ENCODE measurements at places on chromosomes 6 and 20.

- no peak for DNase-seq
Observed at GRCh38 chr6:13383328-13384163, 55.2 kb upstream of the TBC1D7 start.

- DNase-seq: no peak
Observed at GRCh38 chr6:7640607-7641577, 50.9 kb downstream of the SNRNP48 start.

DNA sequence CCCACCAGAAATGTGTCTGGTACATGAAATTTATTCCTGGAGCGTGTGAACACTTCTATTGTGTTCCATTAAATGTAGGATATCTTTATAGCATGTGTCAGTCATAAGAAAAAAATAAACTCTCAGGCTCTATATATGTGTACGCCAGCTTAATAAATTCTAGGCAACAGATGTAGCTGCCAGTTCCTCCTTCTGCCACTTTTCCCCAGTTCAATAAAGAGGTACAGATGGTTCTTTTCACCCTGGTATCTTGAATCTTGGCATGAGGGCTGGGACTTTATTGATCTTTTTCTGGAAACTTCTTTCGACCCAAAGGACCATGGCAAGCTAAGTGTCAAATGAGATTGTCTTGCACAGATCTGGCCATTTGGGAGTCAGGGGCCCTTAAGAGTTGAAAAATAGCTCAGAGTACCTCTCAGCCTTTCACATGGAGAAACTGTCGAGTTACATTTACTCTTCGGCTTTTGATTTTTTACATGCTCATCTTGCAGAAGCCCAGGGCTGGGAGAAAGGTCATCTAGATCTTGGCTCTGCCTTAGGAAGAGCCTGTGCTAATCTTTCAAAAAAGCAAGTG, 240.9 kb downstream of the DOK5 start:
- no peak for DNase-seq

GRCh38 chr6:37077905-37078296, 72.4 kb downstream of the FGD2 start:
- DNase-seq: peak; percentile 94

GRCh38 chr6:84448331-84448730, 220.9 kb upstream of the CEP162 start:
- DNase-seq: no peak

DNA sequence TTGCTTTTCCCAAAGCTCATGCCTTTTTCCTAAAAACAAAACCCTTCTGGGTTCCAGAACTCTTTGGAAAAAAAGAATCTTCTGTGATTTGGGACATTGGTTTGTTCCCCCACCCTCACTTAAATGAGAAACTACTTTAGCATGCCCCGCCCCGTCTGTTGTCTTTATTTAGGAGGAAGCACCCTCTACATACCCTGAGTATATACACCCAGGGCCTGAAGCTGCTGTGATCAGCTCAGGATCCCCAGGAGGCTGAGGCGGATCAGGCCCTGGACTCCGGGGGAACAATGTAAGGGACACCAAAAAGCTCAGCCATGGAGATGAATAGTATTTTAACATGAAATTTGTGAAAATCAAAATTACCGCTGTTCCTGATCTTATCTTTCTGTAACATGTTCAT, 1.4 kb downstream of the BCAS1 start:
- no peak for DNase-seq

DNA sequence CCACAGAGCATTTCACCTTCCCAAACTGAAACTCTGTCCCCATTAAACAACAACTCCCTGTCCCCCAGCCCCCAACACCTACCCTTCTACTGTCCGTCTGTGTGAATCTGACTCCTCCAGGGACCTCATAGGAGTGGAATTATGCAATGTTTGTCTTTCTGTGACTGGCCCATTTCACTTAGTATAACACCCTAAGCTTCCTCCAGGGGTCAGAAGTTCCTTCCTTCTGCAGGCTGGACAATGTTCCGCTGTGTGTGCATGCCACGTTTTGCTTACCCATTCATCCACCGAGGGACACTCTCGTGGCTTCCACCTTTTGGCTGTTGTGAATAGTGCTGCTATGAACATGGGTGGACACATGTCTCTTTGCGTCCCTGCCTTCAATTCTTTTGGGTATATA, 37.6 kb upstream of the MPC1 start:
- no peak for DNase-seq

All from sigmoid colon (tissue), 7 donors.